Lung (tissue), 17 donors: ENCODE measurements at places on chromosomes 16 and 17. TPM values are rescaled to one million over a fixed set of nuclear protein-coding genes. Genes with fewer than 3 reads are reported as not detected.

The HOXB9 gene
- not detected for total RNA-seq

The MMP2 gene
- total RNA-seq: 218 TPM

The C16orf96 gene
- 0.28 TPM for total RNA-seq

The ACSM3 gene
- 31.6 TPM for total RNA-seq

The ALDH3A1 gene
- 5.6 TPM for total RNA-seq

The ST6GALNAC2 gene
- 20.8 TPM for total RNA-seq

The KLHL11 gene
- total RNA-seq: 12.2 TPM

The MATCAP1 gene
- total RNA-seq: 41.8 TPM

The RNU2-1 gene
- total RNA-seq: 5,157 TPM

The TP53I13 gene
- total RNA-seq: 24.2 TPM

The CACNG5 gene
- not detected for total RNA-seq

The CHAD gene
- total RNA-seq: not detected

The ZNF597 gene
- total RNA-seq: 3.3 TPM

The KIF2B gene
- not detected for total RNA-seq

The CHST6 gene
- 8.5 TPM for total RNA-seq

The KRTAP4-1 gene
- total RNA-seq: not detected

The C16orf78 gene
- not detected for total RNA-seq

The TBC1D3H gene
- not detected for total RNA-seq

The OR3A3 gene
- not detected for total RNA-seq

The AGRP gene
- not detected for total RNA-seq

The STAC2 gene
- total RNA-seq: 1.7 TPM

The PARD6A gene
- total RNA-seq: 1.4 TPM

The SSTR5 gene
- not detected for total RNA-seq

The CD300H gene
- 1.1 TPM for total RNA-seq

The CD300LB gene
- 1.2 TPM for total RNA-seq
